Activated CD4-positive, alpha-beta T cell treated with anti-CD3 and anti-CD28 coated beads for 36 hours (primary cell): ENCODE measurements at places on chromosomes 5 and 9. TPM values are rescaled to one million over a fixed set of nuclear protein-coding genes. Genes with fewer than 3 reads are reported as not detected.

DNA sequence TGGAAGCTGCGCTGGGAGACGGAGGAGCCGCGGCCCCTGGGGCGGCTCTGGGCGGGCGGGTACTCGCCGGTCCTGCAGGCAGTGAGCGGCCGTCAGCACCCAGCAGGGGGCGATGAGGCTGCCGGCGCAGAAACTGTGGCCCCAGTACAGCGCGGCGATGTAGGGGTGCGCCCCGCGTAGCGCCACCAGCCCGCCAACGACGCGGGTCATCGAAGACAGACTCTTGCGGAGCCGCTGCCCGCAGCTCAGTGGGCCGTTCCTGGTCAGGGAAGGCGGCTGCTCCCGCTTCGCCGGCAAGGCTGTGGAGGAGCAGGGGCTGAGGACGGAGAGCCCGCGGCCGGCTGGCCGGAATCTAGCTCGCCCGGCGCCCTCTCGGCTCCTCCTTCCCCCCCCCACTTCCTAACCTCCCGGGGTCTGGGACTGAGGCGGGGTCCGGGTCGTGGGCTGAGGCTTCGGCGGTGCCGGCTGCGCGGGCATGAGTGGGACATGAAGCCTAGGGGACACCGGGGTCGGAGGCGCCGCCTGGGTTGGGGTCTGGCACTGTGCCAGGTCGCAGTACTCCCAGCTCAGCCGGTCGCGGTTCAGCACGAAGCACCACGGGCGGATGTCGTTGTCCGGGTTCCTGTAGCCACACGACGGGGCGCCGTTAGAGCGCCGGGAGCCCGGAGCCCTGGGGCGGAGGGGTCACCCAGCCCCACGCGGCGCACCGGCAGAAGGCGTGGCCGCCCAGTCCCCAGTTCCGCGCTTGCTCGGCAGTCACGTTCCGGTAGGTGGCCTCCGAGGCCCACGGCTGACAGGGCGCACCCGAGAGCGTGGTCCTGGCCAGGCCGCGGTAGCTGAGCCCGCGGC is 3.6 kb upstream of the PFN3 start:
- peak; percentile 91 for DNase-seq

DNA sequence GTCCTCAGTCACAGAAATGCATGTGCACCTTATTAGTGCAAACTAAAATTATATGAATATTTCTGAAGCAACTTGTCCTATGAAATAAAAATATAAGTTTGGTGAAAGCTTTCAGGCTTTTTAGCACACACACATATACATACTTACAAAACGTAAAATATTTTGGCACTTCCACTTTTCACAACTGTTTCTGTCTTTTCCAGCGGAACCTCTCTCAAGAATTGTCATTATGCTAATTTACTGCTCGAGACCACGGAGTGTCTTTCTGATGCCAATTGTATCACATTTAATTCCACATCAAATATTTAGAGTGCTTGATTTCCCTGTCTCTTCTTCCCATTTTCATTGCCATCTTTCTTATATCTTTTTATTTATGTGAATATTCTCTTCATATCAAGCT is 100.4 kb downstream of the MEF2C start:
- DNase-seq: no peak

DIPK1B gene
- 0.25 TPM for total RNA-seq

DNA sequence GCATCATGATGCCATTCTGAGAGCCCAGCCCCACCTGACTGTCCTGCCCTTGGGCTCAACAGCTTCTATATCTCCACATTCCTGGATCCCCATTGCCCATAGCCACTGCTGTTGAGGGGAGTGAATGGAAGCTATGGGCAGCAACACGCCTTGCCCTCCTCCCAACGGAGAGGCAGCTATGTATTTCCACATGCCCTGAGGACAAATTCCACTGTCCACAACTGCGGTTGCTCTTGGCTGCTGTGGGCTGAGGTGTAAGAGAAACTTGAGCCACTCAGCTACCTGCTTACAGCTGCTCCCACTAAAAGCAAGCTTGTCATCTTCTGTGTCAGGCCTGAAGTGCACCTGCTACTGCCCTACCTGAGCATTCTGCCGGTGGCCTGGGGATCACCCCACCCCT is 222.9 kb downstream of the PSAT1 start:
- DNase-seq: no peak

GRCh38 chr5:1707467-1707866 is 92.2 kb downstream of the MRPL36 start:
- DNase-seq: no peak

DNA sequence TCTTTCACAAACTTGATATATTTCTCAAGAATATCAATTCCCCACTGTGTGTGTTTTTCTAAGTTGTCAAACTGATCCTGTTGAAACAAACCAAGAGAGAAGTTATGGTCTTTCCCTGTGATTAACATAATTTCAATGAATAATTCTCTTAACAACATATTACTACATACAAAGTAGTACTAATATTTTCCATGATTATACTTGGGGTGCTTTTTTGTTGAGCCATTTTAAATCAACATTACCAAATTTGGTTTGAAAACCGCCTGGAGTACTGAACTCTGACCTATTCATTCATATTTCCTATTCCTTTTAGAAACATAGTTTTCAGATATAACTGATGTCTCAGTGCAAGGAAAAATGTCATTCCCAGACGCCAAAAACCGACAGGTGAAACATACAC is 48.1 kb downstream of the FNBP1 start:
- no peak for DNase-seq

GRCh38 chr5:170986598-170986997 is 124.8 kb downstream of the RANBP17 start:
- DNase-seq: no peak

MZB1 gene
- 7.8 TPM for total RNA-seq

ANKRD20A1 gene
- total RNA-seq: 0.90 TPM
